ENCODE measurements at places on chromosomes 7 and 10.

DNA sequence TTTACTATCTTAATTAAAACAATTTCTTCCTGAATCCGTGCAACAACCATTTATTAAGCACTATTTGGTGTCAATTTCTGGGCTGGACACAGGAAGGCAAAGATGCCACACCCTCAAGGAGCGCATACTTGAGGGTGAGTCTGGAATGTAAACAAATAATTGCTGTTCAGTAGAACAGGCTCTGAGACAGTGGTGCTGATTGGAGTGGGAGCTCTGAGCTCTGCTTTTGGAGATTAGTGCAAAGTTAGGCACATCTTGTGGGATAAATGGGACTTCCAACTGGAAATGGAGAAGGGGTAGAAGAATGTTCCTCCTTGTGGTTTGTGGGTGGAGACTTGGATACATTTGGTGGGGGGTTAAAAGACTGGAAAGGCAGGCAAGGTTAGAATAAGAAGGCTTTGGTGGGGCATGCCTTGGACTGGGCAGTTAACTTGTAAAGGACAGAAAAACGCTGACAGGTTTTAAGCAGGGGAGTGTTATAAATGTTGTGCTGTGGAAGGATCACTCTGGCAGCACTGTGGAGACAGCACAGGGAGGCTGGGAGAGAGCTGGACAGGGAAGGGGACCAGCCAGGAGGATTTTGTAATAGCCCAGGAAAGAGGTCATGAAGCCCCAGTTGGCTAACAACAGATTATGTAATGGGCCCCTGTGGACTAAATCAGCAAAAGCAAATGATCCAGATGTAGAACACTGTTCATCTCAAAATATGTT lies 80.7 kb downstream of the ZNF365 start:
- no peak for DNase-seq

DNA sequence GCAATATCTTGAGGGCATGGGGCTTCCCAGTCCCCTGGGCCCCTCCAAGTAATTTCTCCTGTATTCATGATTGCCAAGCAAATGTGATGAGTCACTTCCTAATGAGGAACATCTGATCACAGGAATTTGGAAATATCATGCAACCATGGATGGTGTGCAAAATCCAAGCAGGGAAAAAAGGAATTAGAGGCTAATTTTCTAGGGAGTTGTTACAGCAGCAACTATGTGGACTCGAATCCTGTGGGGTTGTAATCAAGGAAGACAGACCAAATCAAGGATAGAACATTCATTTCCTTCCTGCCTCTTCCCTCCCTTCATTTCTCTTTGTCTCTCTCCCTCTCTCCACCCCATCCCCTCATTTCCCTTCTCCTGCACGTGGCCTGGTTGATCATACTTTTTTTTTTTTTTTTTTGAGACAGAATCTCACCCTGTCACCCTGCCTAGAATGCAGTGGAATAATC lies 23.9 kb upstream of the AGFG2 start:
- no peak for DNase-seq

DNA sequence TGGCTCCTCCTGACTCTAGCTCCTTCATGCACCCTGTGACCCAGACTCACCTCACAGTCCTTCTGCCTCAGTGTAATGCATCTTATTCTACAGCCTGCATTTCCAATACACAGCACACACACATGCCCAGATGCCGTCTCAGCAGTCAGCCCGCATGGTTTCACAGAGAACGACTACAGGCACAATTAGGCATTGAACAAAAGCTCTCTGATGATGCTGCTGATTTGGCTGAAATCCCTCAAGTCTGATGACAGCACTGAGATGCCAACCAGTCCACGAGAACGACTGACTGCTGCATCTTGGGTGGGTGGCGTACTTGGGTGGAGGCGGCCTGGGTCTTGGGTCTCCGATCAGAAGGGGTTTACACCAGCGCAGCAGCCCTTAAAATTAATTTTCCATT lies 200.4 kb downstream of the TAX1BP1 start:
- DNase-seq, result no peak

GRCh38 chr7:26680587-26680986 lies 183.8 kb downstream of the SKAP2 start:
- no peak for DNase-seq
